ENCODE measurements at places on chromosomes 4 and X.
A peak's percentile ranks its signal among the peaks of the same experiment; 100 is the strongest.

DNA sequence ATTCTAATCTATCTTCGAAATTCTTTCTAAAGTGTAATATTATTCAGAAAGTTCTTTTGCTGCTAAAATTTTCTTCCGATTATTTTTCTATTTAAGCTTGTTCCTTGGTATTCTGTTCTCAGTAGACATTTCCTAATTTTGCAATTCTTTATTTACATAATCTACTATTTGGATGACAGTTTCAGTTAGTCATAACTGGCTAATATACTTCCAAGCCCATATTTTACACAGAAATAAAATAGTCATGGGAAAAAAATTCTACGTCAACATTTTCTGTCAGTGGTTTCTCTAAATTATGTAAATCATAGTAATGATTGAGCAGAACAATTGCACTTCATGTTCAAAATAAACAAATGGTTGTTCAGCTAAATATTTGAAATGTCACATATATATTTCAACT, 178.0 kb upstream of the ANKRD50 start:
- DNase-seq: no peak

- no peak for DNase-seq
Observed at GRCh38 chr4:119646347-119647071, 17.9 kb upstream of the PDE5A start.

- DNase-seq: no peak
Observed at GRCh38 chrX:69036674-69037573, 128.3 kb downstream of the PJA1 start.

DNA sequence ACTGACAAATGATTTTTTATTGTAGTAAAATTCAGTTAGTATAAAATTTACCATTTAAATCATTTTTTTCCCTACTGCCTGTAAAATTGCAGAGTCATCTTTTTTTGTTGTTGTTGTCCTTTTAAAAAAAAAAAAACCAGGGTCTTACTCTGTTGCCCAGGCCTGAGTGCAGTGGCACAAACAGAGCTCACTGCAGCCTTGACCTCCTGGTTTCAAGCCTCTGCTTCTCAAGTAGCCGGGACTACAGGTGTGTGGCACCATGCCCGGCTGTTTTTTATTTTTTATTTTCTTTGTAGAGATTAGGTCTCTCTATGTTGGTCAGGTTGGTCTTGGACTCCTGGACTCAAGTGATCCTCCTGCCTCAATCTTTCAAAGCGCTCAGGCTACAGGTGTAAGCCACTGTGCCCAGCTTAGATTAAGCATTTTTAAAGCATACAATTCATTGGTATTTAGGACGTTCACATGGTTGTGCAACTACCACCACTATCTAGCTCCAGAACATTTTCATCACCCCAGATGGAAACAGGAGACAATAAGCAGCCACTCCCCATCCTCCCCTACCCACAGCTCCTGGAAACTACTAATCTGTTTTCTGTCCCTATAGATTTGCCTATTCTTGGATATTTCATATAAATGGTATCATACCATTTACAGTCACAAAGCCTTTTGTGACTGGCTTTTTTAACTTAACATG, 59.7 kb upstream of the PGRMC2 start:
- DNase-seq: no peak

GRCh38 chr4:6362243-6362885, 92.7 kb downstream of the WFS1 start:
- DNase-seq: no peak

DNA sequence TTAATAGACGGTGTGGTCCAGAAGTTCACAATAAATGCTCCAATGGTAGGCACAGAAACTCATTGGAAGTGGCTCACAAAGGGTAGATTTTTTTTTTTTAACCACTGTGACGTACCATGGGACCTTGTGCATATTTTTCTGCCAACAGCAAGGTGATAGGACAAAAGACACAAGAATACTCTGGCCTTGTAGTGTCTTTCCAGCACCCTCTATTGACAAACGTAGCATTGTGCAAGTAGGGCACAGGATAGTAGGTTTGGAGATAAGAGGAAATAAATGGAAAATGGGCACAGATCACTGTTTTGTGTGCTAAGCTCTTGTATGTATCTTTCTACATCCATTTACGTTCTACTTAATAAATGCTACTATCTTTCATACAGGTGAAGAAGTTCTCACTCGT, 2054.9 kb downstream of the PCDH7 start:
- no peak for DNase-seq

GRCh38 chr4:139666735-139667281, 1.2 kb downstream of the MGST2 start:
- peak; percentile 73 for DNase-seq

GRCh38 chrX:19909761-19910160, 22.4 kb upstream of the SH3KBP1 start:
- no peak for DNase-seq

- DNase-seq: no peak
Observed at GRCh38 chrX:9396930-9397329, 67.9 kb upstream of the TBL1X start.

- DNase-seq: no peak
Observed at GRCh38 chr4:40243386-40243948, 46.6 kb downstream of the RHOH start.

- DNase-seq: no peak
Observed at GRCh38 chr4:184402740-184403383, 71.5 kb downstream of the IRF2 start.

DNA sequence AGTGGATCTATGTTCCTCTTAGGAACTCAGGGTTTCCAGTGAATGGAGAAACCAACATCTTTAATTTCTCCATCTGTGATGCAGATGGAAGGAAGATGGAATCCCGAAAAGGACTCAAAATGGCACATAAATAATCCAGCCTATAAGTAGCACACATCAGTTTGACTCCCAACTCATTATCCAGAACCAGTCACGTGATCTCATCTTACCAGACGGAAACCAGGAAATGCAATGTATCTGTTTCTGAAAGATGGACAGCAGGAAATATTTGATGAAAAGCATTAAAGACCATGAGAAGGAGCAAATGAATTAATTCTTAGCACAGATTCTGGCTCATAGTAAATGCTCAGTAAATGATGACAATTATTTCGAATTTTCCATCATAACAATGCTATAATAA, 443.1 kb upstream of the FMR1 start:
- no peak for DNase-seq

- DNase-seq: no peak
Observed at GRCh38 chr4:175017751-175018150, 99.6 kb downstream of the ADAM29 start.

DNA sequence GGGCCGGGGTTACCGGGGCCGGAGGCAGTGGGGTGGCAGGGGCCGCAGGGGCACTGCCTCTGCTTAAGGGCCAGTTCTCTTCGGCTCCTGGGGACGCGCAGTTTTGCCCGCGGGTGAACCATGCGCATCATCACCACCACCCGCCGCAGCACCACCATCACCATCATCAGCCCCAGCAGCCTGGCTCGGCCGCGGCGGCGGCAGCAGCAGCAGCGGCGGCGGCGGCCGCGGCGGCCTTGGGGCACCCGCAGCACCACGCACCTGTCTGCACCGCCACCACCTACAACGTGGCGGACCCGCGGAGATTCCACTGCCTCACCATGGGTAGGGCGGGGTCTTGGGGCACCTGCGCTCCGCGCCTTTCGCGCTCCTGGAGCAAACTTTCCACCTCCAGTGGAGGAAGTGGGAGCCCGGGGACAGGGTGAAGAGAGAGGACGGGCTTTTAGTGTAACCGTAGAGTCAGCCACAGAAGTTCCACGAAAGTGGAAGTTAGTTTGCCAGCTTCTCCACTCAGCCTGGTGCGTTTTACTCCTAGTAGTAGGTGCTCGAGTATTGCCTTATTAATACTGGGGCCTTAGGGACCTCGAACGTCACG, 729 bp downstream of the GSX2 start:
- no peak for DNase-seq

- DNase-seq: no peak
Observed at GRCh38 chr4:173682609-173683008, 152.6 kb upstream of the HAND2 start.

- no peak for DNase-seq
Observed at GRCh38 chr4:22264261-22264660, 251.6 kb downstream of the ADGRA3 start.

- DNase-seq: no peak
Observed at GRCh38 chr4:48336146-48336870, 5.0 kb upstream of the SLAIN2 start.

- no peak for DNase-seq
Observed at GRCh38 chr4:74539044-74539790, 94.3 kb downstream of the AREG start.

DNA sequence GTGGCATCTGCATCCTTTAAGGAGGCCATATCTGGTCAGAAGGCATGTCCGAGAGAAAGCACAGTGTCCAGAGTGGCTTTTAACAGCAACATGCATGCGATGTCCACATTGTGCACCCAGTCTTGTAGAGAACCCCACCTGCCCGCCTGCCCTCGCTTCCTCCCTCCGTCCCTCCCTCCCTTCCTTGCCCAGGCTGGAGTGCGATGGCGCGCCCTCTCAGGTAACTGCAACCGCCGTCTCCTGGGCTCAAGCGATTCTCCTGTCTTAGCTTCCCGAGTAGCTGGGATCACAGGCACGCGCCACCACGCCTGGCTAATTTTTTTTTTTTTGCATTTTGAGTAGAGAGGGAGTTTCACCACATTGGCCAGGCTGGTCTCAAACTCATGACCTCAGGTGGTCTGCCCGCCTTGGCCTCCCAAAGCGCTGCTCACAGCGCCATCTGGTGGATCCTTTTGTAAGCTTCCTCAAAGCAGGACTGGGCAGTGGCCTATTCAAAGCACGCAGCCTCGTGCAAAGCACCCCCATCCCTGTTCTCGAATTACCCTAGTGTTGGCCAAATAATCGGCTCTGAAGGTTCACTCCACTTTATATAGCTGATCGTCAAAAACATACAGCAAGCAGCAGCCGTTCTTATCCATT, 15.0 kb downstream of the BRCC3 start:
- DNase-seq: no peak

DNA sequence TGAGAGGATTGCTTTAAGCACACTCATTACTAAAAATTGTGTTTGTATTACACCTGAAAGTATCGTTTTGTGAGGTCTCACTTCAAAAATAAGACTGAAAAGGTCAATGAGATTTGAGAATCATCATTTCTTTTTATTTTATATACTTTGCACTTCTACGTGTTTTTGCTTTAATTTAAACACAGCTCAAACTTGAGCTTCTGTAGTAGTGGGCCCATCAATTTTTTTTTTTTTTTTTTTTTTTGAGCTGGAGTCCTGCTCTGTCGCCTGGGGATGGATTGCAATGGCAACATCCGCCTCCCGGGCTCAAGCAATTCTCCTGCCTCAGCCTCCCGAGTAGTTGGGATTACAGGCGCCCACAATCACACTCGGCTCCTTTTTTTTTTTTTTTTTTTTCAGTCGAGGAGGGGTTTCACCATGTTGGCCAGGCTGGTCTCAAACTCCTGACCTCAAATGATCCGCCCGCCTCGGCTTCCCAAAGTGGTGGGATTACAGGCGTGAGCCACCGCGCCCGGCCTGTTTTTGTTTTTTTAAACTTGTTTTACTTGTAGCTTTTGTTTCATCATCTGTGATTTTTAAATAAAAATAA, 1.5 kb downstream of the GSTCD start:
- no peak for DNase-seq

DNA sequence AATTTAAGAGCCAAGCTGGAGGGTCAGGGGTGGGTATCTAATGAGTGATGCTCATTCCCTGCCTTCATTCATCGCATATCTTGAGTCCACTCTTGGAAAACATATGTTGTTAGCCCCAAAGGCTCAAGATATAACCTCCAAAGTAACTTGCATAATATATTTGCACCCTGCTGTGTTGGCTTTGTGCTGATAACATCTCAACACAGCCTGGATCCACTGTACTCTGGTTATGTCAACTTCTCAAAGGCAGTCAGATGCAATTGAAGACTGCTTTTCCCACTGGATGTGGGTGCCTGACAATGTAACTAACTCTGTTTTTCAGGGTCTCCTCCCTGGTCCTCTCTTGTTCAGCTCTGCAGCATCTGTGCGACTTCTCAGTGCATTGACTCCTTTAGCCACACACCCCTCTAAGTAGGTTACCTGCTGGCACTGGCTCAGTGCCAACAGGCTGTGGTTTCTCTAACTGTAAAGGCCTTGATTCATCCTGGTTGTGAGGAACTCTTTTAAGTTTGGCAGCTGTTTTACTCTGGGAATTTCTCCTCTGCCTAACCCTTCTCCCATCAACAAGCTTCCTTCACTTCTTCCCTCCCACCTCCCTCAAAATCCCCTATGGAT, 28.1 kb downstream of the SLC16A2 start:
- DNase-seq: no peak

- no peak for DNase-seq
Observed at GRCh38 chr4:136590440-136590839, 941.9 kb downstream of the PCDH18 start.

GRCh38 chrX:40694802-40695201, 40.5 kb downstream of the MED14 start:
- no peak for DNase-seq

- DNase-seq: no peak
Observed at GRCh38 chrX:138127314-138127713, 561.4 kb downstream of the ZIC3 start.

GRCh38 chr4:8725071-8725841, 132.7 kb downstream of the CPZ start:
- no peak for DNase-seq

DNA sequence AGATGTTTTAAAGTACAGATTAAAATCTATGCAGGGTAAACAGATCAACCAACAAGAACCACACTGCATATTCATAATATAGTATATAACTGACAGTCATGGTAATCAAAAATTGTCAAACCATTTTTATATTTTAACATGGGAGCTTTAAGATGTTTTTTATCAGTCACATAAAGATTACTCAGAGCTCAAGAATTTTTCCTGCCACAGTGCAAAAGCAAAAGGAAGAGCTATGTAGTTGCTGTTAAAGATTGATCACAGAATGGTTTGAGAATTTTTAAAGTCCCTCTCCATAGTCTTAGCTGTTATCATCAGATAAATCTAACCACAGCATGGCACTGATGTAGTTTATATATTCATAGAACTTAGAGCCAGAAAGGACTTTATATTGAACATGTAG, 8.5 kb downstream of the RAB9B start:
- DNase-seq: no peak

- no peak for DNase-seq
Observed at GRCh38 chr4:35250761-35251160, 993.6 kb downstream of the ARAP2 start.

DNA sequence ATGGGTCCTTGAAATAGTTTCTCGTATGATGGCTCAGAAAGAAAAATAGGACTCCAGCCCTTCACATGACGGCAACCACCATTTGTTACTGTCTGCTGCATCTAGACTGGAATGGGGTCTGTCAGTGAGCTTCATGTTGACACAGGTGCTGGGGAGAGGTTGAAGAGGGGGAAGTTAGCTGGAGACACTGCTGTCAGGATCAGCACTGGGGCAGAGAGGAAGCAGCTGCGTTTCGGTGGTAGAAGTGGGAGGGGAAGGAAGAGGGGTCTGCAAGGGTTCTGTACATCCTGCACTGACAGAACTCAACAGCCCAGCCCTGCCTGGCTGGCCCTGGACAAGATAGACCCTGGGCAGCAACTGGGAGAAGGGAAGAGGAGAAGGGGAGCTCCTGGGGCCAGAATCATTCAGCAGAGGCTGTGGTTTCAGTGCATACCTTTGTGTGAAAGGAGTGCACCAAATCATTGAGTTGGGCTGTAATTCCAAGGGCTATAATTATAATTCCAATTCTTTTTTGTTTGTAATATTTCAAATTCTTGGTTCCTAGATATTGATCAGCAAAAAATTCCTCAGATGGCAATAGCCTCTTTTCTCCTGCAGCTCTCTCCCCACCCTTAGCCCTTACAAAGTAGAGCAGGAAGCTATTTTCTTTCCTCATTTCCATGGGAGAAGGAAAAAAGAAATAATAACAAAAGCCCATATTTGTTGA, 119.4 kb upstream of the C1GALT1C1 start:
- DNase-seq: peak; percentile 86
